ENCODE measurements at places on chromosomes 4 and X. TPM values are rescaled to one million over a fixed set of nuclear protein-coding genes. Genes with fewer than 3 reads are reported as not detected.

Gene USP26
- not detected for total RNA-seq

- H3K4me3 ChIP-seq: no peak overlapping the region
- no peaks in the 10 kb centered on the region for H3K4me1 ChIP-seq
- no peak overlapping the region for H3K27ac ChIP-seq
- no peak for DNase-seq
- peaks cover 19% of the 10 kb centered on the region for H3K27me3 ChIP-seq
- H3K36me3 ChIP-seq: no peaks in the 10 kb centered on the region
These were observed 169.3 kb downstream of the CHIC2 start for GRCh38 chr4:53895137-53895536.

Gene PCYT1B
- total RNA-seq: 0.43 TPM

DNA sequence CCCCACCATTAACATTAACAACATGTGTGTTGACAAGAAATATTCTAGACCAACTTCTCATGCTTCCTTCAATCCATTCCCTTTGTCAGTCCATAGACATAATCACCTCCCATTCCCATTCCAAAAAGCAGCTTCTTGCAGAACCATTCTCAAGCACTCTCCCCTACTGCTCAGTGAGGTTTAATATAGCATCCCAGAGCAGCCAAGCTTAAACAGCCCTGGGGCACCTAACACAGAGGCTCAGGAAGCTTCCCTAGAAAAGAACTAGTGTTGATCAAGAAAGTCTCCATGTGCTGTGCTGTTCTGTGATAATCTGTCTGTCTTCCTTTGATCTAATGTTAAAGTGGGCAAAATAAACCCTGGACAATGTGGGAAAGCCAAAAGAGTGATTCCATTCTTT is 174.2 kb upstream of the NOCT start:
- no peak for DNase-seq
- H3K27me3 ChIP-seq: peaks cover 19% of the 10 kb centered on the region
- no peak overlapping the region for H3K4me3 ChIP-seq
- no peaks in the 10 kb centered on the region for H3K4me1 ChIP-seq
- no peak overlapping the region for H3K27ac ChIP-seq

GRCh38 chr4:109298279-109299010 is 4.0 kb downstream of the COL25A1 start:
- H3K36me3 ChIP-seq: no peaks in the 10 kb centered on the region
- no peak for DNase-seq
- peaks cover 13% of the 10 kb centered on the region for H3K4me1 ChIP-seq
- no peak overlapping the region for H3K27ac ChIP-seq
- H3K4me3 ChIP-seq: no peak overlapping the region

Gene BEX2
- 7.4 TPM for total RNA-seq

DNA sequence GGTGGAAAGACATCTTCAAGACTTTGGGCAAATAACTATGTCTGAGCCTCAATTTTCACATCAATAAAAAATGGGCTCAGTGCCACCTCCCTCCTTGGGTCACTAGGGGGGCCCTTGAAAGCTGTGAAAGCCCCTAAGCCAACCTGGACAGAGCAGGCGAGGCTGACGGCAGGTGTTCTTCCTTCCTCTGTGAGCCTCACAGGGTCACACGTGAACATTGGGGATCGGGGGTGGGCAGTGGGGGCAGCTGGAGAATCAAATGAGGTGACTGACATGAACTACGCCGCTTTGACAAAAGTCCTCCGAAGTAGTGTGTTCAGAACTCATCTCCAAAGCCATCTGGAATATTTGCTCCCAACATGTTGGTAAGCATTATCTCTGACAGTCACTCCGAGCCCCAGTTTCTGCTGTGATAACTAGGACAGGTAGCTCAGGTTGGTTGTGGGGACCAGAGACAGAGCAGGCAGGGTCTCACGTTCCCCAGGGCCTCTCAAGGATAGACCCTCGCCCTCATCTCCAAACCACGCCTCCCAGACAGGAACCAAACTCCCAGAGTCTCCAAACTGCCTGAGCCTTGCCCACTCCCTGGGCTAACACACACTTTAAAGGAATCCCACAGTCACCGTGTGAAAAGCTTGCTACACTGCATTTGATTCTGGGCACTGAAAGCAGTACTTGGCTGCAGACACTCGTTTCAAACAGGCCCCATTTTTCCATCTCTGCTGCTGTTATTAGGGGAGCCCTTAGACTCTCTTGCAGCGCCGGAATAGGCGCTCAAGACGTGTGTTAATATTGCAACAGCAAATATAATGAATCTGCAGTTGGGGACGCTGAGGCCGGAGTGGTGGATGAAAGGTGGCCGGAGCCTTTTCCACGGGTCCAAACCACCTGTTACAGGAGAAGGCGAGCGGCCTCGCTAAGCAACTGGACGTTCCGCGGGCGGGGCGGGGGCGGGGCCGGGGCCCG is 717 bp upstream of the WFS1 start:
- no peaks in the 10 kb centered on the region for H3K36me3 ChIP-seq
- no peak for DNase-seq
- no peak overlapping the region for H3K27ac ChIP-seq

- no peaks in the 10 kb centered on the region for H3K27me3 ChIP-seq
- no peaks in the 10 kb centered on the region for H3K36me3 ChIP-seq
- no peak overlapping the region for H3K4me3 ChIP-seq
- DNase-seq: peak; percentile 18
These were observed 1092.3 kb downstream of the ARAP2 start for GRCh38 chr4:35151816-35152572.

DNA sequence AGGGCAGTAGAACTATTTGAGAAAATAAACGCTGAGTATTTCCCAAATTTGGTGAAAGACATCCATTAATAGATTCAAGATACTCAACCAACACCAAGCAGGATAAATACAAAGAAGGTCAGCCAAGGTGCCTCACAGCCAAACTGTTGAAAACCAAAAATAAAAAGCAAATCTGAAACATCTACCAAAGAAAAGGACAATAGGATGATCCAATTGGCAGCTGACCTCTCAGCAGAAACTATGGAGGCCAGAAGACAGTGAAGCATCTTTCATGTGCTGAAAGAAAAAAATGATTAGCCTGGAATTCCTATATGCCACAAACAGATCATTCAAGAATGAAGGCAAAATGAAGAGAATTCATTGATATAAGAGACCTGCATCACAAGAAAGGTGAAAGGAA is 44.9 kb downstream of the USP46 start:
- no peak overlapping the region for H3K27ac ChIP-seq
- no peaks in the 10 kb centered on the region for H3K27me3 ChIP-seq
- H3K36me3 ChIP-seq: peaks cover 20% of the 10 kb centered on the region

Gene SLC10A6
- total RNA-seq: not detected

Gene WDR17
- total RNA-seq: 2.5 TPM

DNA sequence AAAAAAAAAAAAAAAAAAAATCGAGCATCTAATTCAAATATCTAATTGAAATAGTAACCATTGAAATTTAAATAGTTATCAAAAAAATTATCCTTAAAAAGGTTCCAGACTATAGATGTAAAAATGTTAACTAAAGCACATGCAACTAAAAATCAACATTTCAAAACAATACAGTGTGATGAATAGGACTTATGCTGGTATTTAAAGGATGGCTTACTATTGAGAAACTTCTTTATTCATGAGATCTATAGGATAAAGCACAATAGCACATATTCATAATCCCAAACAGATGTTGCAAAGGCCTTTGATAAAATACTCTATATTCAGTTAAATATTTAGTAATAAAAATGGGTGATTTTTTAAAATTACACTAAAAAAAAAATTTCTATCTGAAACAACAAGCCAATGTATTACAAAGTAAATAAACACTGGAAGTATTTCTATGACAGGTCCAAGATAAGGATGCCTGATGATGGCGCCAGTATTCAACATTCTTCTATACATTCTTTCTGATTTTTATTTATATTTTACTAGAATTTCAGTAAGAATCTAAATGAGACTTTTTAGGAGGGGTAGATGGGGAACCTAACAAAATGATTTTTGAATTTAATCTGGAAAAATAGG is 26.3 kb downstream of the DCLK2 start:
- no peak overlapping the region for H3K27ac ChIP-seq
- no peaks in the 10 kb centered on the region for H3K36me3 ChIP-seq
- no peaks in the 10 kb centered on the region for H3K4me1 ChIP-seq
- DNase-seq: no peak

- H3K4me1 ChIP-seq: peaks cover 9% of the 10 kb centered on the region
- H3K27ac ChIP-seq: no peak overlapping the region
- no peak overlapping the region for H3K4me3 ChIP-seq
- H3K36me3 ChIP-seq: peaks cover 3% of the 10 kb centered on the region
- no peak for DNase-seq
These were observed 2.7 kb downstream of the RASL11B start for GRCh38 chr4:52864793-52865192.

DNA sequence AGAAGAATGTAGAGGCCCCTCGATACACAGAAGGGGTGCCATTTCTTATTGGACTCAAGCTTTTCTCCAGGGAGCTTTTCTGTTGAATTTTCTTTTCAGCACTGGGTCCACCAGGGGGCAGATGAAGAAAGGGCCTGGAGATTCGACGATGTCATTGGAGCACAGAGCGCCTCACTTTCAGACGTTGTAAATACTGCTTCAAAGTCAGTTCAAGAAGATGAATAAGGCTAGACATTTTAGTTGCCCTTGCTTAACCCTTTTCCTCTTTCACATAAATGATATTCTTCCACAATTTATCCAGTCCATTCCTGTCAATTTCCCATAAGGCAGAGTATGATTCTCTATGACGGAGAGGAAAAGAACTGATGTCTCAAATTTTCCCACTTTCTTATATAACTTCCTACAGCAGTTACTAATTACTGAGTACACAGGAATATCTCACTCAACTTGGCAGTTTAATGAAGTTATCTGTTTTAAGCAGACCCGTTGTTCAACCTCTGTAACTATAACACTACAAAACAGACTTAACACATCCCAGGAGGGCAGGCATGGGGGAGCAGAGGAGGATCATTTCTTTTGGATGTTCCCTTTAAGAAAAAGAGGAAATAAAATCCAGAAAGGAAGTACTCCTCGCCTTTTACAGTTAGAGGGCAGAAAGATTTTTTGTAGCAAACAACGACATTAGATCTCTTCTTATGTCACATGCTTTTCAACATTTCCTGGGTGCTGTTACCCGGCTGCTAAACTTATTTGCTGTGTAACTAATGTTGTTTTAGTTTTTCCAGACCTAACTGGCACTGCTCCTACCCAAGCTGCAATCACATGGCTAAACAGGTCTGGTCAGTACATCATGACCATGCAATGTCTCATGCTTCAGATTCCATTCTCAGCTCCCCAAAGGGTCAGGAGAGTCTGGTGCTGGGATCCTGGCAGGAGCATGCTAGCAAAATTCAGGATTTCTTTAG is 12.2 kb upstream of the CENPU start:
- peak overlapping the region; percentile 32 for H3K27ac ChIP-seq
- H3K4me1 ChIP-seq: peaks cover 12% of the 10 kb centered on the region
- peak; percentile 87 for DNase-seq
- no peaks in the 10 kb centered on the region for H3K27me3 ChIP-seq
- H3K4me3 ChIP-seq: no peak overlapping the region

GRCh38 chr4:41209187-41209586 is 5.2 kb downstream of the APBB2 start:
- no peak for DNase-seq
- H3K27me3 ChIP-seq: peaks cover 45% of the 10 kb centered on the region
- no peak overlapping the region for H3K27ac ChIP-seq

DNA sequence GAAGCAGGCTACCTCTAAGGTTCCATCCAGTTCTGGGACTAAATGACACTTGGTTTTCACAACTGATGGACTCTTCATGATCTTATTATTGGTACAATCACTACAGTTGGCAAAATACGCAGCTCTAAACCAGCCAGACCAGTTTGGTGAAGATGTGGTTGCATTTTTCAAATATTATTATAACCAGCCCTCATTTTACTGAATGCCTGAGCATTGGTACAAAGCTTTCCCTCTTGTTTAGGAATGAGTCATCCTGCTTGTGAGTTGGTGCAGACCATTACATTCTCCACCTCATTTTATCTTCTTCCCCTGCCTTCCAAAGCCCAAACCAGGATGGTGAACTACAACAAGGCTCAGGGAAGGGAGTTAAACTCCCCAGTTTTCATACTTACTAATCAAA is 223.1 kb downstream of the KDR start:
- no peak overlapping the region for H3K27ac ChIP-seq
- no peak for DNase-seq
- no peaks in the 10 kb centered on the region for H3K4me1 ChIP-seq

DNA sequence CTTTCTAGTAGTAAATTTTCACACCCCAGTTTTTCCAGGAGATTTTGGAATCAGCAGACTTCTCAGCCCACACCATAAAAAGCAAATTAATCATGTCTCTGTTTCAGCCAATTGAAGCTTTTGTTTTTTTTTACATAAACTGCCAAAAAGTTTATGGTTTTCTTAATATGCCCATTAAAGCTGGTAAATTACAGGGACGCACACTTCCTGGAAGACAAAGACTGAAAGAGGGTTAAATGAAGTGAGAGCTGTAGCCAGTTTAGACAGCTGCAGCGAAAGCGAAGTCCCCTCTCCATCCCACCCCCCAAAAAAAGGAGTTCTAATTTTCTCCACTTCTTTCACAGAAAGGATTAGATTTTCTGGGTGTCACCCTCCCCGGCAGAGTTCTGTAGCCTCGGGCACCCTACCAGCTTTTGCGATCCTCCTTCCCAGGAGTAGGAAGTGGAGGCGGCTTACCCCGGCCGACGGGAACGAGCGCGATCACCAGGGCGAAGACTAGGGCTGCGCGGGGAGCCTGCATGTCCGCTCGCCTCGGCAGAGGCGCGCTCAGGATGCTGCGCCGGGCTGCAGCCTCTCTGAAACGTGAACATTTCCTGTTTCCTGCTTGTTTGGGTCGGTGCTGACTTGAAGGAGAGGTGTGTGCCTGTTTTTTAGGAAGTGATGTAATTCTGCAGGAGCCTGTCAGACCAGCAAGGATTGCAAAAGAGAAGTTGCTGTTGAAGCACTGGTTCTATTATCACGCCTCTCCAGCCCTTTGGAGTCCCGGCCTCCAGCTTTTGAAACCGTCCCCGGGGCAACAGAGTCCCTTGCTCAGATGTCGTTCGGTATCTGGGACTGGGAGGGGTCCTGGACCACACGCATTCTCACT is at the start of gene TMEM154:
Gene TMEM154, minus strand, starts transcription at position 584 of the 868 bp plus-strand sequence. Its CDS starts 64 bp downstream, at position 520.
- H3K27me3 ChIP-seq: no peaks in the 10 kb centered on the region
- H3K36me3 ChIP-seq: peaks cover 3% of the 10 kb centered on the region
- peaks cover 53% of the 10 kb centered on the region for H3K4me1 ChIP-seq
- H3K27ac ChIP-seq: peak within 1 kb of the TSS; percentile 85
- peak; percentile 80 for DNase-seq

DNA sequence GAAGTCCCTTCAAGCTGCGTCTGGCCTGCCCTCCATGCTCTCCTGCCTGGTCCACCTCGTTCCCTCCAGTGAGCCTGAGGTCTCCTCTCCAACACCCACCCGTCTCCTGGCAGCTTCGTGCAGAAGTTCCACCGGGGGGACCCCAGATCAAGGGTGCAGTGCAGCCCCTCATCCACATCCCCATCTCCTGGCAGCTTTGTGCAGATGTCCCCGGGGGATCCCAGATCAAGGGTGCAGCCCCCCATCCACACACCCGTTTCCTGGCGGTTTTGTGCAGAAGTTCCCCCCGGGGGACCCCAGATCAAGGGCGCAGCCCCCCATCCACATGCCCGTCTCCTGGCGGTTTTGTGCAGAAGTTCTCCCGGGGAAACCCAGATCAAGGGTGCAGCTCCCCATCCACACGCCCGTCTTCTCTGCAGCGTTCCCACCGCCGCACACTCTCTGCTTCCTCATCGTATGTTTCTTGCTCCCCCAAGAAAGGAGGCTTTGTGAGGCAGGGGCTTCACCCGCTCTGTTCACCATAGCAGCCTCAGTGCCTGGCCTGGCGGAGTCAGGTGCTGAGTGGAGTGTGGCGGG is 35.7 kb downstream of the PIGG start:
- DNase-seq: no peak
- no peak overlapping the region for H3K4me3 ChIP-seq
- H3K4me1 ChIP-seq: no peaks in the 10 kb centered on the region
- no peak overlapping the region for H3K27ac ChIP-seq
- no peaks in the 10 kb centered on the region for H3K27me3 ChIP-seq
- peaks cover 64% of the 10 kb centered on the region for H3K36me3 ChIP-seq

Gene HTN1
- not detected for total RNA-seq
